Suprapubic skin (tissue), 4 donors: ENCODE measurements at places on chromosomes 12 and 14.

GRCh38 chr12:49287876-49288275 lies 7.1 kb upstream of the PRPH start:
- DNase-seq: no peak

DNA sequence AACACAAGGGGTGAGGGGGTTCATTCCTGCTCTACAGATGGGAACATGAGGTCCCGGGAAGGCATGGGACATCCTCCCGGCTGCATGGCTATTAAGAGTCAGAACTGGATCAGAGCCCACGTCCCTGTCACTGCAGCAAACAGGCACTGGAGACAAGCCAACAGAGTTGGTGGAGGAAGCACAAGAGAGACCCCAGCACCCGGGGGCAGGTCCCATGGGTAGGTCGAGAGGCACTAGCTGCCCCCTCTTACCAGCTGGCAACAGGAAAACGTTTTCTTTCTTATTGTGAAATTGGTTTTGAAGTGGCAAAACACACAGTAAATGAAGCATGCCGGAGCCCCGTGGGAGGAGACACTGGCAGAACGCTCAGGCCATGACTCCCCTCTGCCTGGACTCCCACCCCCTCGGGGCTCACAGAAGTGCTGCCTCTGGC lies 43.6 kb downstream of the SYNE3 start:
- DNase-seq: no peak

GRCh38 chr12:57759360-57759980 lies 4.6 kb downstream of the MARCHF9 start:
- no peak for DNase-seq

DNA sequence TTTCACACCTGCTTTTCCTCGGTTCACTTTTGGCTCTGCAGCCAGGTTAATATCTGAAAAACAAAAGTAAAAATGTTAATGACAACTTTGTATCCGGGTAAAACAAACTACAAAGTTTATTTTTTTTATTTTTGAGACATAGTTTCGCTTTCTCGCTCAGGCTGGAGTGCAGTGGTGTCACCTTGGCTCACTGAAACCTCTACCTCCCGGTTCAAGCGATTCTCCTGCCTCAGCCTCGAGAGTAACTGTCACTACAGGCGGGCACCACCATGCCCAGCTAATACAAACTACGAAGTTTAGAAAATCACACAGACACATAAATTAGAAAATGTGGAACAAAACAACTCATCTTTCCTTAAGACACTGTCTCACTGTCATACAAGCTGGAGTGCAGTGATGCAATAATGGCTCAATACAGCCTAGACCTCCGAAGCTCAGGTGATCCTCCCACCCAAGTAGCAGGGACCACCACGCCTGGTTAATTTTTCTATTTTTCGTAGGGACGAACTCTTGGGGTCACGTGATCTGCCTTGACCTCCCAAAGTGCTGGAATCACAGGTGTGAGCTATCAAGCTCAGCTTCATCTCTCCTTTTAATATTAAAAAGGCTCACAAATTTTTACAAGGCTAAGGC lies 38.1 kb downstream of the HNRNPC start:
- no peak for DNase-seq

- DNase-seq: no peak
Observed at GRCh38 chr12:21155522-21156351, 24.7 kb downstream of the SLCO1B1 start.
